ENCODE measurements at places on chromosomes 3 and 15. TPM values are rescaled to one million over a fixed set of nuclear protein-coding genes. Genes with fewer than 3 reads are reported as not detected.

The ONECUT1 gene
- 1.1 TPM for total RNA-seq

The NR2F2 gene
- total RNA-seq = 37.8 TPM

The HYKK gene
- total RNA-seq = 9.6 TPM

The SNRPA1 gene
- 27.6 TPM for total RNA-seq

The CCR9 gene
- not detected for total RNA-seq

The RASGRP1 gene
- total RNA-seq = 0.52 TPM

The ZNF660 gene
- 0.64 TPM for total RNA-seq

The SLC24A5 gene
- not detected for total RNA-seq

The NPAP1 gene
- total RNA-seq = not detected

The C3orf70 gene
- not detected for total RNA-seq

The CHSY1 gene
- total RNA-seq = 52.1 TPM

The ZIC1 gene
- 10.5 TPM for total RNA-seq

The ARIH2 gene
- 88.4 TPM for total RNA-seq

The DISP2 gene
- 0.49 TPM for total RNA-seq

DNA sequence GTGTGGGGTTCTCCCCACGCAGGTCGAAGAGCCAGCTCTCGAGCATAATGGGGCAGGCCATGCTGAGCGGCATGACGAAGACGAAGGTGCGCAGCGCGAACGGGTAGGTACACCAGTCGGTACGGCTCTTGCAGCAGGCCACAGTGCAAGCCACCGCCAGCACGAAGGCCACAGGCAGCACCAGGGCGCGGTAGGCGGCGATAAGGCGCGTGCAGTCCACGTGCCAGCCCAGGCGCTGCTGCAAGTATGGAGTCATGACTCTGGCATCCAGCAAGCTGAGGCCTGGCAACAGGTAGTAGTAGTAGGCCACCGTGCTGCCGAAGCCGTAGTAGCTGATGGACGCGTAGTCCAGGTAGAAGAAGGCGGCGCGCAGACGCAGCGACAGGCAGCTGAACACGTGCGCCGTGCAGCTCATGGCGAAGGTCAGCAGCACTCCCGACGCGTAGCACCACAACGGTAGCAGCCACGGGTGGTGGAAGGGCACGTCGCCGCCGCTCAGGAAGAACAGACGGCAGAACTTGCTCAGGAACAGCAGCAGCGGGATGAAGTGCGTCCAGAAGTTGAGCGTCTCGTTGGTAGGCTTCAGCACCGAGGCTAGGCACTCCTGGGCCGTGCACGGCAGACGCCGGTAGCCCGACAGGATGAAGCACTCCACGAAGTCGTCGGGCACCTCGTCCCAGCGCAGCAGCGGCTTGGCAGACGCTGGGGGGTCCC, 797 bp downstream of the PAQR9 start:
- DNase-seq = no peak

- DNase-seq = peak; percentile 25
These were observed 229.6 kb downstream of the BBX start for GRCh38 chr3:107752202-107752990.

GRCh38 chr3:68666429-68667136, 265.8 kb downstream of the TAFA4 start:
- no peak for DNase-seq

DNA sequence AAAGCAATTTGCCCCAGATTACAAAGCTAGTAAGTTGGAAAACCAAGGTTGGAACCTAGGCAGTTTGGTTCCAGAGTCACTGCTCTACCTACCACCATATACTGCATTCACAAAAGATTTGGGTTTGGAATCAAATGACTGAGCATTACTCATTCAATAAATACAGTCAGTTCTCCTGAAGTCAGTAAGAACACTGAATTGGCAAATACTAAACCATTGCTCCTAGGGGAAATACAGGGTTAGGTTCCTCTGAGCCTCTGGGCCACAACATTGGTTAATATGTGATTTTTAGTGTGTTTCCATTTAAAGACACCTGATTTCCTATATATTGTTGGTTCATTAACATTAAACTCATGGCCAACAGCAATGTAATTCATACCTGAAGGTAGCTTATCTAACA, 2.1 kb upstream of the EIF5A2 start:
- DNase-seq = peak; percentile 40

DNA sequence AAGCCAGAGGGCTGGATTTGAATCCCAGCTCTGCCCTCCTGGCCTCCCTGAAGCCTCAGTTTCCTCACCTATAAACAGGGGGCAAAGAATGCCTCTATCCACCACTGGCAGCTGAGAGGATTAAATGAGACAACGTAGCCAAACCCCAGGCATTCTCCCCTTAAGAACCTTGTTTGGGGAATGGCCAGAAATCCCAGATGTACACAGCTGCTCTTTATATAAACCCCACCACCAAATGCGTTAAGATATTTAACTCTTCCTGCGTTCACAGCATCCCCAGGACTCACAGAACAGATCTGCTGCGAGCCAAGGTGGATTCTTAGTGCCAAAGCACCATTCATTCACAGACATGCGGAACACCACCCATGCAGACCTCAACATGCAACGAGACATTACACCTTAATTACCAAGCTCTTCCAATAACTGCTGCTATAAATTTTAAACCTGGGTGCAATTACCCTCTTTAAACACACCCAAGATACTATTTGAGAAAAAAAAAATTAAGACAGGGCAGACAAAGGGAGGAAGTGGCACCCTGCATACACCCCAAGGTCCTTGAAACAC, 5.2 kb downstream of the TLE3 start:
- DNase-seq = no peak

DNA sequence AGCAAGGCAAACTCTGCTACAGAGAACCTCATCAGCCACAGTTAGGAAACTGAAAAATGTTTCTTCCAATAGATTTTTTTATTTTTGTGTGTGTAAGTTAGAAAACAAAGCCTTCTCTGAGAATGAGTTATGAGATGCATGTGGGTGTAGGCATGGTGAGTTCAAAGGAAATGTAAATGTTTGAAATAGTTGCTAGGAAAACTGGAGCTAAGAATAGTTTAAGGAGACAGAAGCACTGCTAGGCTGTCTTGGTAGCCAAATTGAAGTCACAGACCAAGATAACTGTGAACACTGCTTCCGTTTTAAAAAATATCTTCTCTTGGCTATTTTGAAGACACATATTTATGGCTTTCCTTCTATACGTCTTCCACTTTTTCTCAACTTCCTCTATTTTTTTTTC, 1501.2 kb upstream of the CADM2 start:
- no peak for DNase-seq

DNA sequence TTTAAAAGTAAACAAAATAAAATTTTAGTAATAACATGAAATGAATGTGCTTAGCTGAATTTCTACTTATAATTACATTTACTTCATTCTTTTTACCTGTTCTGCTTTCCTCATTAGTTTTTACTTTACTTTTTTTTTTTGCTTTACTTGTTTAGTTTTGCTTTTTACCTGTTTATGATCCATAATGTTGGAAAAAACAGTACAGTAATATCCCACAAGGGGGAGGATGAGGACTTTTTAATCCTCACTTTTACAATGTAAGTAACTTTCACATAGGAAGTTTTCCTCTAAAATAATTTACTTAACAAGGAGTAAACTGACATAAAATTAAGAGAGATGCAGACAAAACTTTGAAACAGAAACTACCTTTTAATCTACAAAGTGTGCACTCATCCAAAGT, 268.7 kb downstream of the TBC1D5 start:
- DNase-seq = peak; percentile 12

- DNase-seq = no peak
These were observed 3.7 kb downstream of the DLL4 start for GRCh38 chr15:40932649-40933516.

DNA sequence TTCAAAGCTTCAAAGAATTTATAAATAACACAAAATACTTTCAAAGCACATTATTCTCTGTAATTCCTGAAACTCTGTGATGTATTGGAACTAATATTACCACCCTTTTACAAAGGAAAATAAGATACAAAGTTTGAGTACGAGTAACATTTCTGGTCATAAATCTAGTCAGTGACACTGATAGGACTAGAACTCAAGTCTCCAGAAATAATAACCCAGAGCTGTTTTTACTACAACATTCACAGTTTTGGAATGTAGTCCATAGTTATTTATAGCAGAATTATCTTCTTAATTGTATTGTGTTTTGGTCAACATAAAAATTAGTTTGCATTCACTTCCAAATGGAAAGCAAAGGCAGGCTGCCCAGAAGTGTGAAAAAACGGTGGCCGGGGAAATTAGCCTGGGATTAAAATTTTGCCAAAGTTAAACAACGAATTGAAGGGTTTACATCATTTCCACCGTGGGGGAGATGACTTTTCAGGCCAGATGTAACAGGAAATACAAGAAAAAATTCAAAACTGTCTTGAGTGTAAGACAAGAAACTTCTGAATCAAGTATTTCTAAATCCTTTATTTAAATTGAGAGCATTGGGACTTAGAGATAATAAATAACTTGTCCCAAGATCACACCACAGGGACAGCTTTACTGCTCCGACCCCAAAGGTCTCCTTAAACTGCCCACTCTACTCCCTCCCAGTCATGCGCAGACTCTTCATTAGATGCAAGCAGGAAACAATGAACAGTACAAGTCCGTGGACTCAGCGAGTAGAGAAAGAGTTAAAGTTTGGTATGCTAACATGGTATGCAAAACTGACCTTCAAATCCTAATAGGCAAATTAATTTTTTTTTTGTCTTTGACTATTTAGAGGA, 74.3 kb upstream of the VGLL4 start:
- DNase-seq = peak; percentile 43

GRCh38 chr3:3110749-3111361, 681 bp upstream of the IL5RA start:
- DNase-seq = no peak

GRCh38 chr3:116037954-116038911, 407.1 kb downstream of the LSAMP start:
- no peak for DNase-seq

DNA sequence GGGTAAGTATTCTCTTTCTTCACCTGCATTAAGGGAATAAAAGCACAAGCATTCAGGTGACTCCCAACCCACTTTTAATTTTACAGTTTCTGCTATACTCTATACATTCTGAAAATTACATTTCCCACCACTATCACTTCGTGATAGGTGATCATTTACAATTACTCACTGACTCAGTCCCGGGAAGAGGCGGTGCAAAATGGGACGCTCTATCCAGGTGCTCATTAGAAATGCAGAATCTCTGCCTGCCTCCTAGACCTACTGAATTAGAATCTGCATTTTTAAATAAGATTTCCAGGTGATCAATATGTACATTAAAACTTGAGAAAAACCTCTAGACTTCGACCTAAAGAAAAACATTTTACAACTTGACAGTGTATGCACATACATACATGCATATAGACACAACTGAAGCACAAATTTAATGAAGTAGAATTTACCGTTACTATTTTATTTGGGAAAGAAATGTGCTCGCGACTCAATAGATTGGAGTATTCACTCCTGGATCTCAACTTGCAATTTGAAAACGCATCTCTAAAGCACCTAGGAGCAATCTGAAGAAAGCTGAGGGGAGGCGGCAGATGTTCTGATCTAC, 598 bp upstream of the TGFBR2 start:
- DNase-seq = no peak

DNA sequence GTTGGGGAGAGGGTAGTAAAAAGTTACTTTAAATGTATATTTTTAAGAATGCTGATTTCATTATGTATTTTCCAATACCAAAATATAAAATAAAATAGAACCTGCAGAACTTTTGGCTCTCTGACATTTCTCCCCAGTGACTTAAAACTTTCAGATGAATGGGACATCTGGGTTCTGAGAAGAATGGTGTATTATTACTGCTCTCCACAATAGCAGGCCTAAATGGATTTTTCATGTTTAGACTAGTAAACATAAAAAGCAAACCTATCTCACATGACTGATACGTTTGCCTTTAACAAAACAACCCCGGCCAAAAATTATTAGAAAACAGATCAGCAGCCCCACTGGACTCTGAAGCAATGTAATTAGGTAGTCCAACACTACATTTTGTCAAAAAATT, 73.8 kb downstream of the FHIT start:
- DNase-seq = no peak

DNA sequence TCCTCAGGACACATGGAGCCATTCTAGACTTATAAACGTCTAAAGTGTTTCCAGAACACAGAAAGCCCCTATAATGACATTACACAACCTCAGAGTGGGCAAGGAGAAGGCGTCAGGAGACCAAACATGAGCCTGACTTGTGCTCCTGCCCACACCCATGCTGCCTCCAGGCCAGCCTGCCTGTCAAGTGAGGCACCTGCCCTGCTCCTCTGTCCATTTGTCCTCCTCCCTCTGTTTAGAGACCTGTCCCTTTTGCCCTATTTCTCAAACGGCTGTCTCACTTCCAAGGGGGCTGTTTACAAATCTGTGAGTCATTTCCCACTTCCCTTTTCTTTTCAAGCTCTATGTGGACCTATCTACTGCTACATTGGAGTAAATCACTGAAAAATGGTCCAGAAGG, 21.0 kb downstream of the ZDHHC3 start:
- peak; percentile 57 for DNase-seq

DNA sequence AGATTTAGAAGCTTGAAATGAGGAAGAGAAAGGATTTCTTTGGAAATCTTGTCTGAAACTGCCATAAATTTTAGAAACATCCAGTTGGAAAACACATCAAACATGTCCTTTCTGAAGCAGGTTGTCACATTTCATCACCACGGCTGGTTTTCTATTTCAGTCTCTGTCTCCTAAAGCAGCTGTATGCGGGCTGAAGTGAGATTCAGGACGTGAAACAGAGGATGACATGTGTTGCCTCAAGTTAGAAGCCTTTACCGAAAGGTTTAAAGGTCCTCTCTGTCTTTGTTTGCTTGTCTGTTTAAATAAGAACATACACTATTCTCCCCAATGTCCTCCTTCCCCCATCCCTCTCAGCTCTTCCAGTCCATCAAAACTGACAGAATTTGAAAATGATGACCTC, 141.9 kb downstream of the SQOR start:
- no peak for DNase-seq

GRCh38 chr3:64502284-64502683, 185.5 kb downstream of the ADAMTS9 start:
- peak; percentile 19 for DNase-seq

GRCh38 chr15:41849861-41850260, 11.2 kb downstream of the PLA2G4B start:
- no peak for DNase-seq

DNA sequence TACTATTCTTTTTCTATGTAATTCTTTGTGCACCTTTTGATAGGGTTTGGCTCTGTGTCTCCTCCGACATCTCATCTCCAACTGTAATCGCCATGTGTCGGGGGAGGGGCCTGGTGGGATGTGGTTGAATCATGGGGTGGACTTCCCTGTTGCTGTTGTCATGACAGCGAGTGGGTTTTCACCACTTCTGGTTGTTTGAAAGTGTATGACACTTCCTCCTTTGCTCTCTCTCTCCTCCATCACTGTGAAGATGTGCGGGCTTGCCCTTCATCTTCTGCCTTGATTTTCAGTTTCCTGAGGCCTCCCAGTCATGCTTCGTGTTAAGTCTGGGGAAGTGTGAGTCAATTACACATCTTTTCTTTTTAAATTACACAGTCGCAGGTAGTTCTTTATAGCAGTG, 225.8 kb upstream of the DPPA4 start:
- peak; percentile 8 for DNase-seq
